Activated CD4-positive, alpha-beta T cell treated with anti-CD3 and anti-CD28 coated beads, Interleukin-2, amount 50 U/mL, for 16 hours (primary cell): ENCODE measurements at places on chromosomes 5 and 9.

DNA sequence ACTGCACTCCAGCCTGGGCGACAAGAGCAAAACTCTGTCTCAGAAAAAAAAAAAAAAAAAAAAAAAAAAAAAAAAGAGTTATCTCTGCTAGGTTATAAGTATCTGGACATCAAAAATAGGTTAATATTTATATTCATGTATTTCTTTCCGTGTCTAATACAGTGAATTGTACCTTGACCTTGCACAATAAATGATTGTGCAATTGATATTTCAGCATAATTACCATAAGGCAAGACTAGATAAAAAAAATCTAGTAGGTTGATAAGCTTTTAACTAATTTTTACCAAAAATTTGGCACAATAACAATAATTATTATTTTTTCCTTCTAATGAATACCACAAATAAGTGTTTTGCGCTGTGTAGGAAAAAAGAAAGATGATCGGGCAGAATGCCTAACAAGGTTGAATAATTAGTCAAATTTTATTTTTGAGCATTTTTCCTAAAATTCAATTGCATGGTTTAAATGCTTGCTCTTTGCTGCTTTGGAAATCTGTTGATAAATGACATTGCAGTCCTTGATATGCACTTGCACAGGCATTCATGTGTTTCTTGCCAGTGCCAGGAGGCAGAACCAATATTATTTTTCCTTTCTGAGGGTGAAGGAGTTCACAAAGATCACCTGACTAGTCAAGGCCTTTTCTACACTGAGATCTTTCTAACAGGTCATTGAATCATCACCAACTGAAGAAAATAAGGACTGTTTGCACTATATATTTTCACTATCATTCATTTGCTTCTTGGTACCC is 127.5 kb downstream of the ARRDC3 start:
- DNase-seq = no peak

- no peak for DNase-seq
These were observed 285.3 kb upstream of the FAM174A start for GRCh38 chr5:100249884-100250269.

DNA sequence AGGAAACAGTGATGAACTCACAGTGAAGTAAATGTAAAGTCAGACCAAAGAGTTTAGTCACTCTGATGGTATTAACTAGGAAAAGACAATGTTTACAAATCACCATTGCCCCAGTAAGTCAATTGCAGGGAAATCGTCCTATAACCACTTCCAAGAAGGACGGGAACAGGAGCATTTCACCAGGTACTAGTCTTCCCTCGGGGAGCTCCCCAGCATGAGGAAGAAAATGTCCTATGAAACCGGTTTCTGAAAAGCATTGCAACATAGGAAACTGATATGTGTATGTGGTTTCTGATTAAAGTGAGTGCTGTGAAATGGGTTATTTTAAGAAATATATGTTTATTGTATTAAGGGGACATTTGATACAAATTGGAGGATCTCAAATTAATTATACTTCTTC is 626.7 kb upstream of the ADAMTS16 start:
- DNase-seq = no peak

DNA sequence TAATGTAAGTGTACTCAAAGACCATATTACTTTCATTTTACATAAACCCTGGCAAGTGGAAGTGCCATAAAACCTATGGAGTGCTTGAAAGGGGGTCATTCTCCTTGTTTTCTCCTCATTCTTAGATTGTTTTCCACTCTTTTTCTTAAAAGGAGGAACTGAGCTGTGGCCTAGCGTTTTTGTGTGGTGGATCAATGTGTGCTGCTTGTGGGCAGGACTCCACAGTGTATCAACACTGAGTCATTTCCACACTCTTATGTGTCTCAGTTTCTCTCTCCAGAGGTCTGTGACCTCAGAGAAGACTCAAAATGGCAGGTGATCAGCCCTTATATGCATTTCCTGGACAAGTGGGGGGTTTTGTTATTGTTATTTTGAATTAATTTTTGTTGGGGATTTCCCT is 516.1 kb upstream of the CDH10 start:
- DNase-seq = no peak

- DNase-seq = no peak
These were observed 4.4 kb upstream of the MEF2C start for GRCh38 chr5:88887342-88887741.

GRCh38 chr9:36590231-36590630 is 17.5 kb downstream of the MELK start:
- DNase-seq = no peak

- no peak for DNase-seq
These were observed 37.5 kb upstream of the ZFYVE16 start for GRCh38 chr5:80370390-80370789.

DNA sequence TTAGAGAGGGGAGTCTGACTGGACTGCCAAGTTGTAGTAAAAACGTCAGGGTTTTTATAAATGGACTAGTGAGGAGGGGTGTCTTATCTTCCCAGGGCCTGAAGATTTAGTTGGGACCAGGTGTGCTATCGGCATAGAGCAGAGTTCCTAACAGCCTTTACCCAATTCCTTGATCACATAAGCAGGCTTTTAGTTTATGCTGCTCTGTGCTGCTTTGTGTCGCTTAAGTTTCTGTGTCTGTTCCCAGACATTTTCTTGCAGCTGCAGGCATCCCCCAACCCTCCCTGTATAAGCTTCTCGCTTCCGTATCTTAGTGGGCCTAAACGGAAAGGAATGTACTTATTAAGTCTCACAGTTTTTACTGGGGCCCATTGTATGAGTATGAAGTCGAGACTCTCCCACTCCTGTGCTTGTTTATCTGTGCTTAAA is 2.6 kb upstream of the SMC5 start:
- no peak for DNase-seq

GRCh38 chr5:144196612-144197011 is 25.9 kb downstream of the KCTD16 start:
- DNase-seq = no peak

- DNase-seq = no peak
These were observed 534 bp upstream of the SAPCD2 start for GRCh38 chr9:137070906-137071275.

- DNase-seq = peak; percentile 49
These were observed at the start of gene NRG2 for GRCh38 chr5:140042643-140043507. NRG2 (minus strand) TSS chr5:140043299.

- DNase-seq = no peak
These were observed 195.6 kb downstream of the KIAA0825 start for GRCh38 chr5:94422812-94423211.

DNA sequence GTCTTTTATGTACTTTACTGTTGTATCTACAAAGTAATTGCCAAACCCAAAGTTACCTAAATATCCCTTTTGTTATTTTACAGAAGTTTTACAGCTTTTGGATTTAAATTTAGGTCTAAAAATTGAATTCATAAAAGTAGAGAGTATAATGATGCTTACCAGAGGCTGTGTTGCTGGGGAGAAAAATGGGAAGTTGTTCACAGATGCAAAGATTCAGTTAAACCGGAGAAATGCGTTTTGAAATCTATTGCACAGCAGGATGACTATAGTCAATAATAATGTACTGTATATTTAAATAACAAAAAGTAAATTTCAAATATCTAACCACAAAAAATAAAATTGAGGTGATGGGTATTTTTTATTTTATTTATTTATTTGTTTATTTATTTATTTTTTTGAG is 2.6 kb upstream of the ANKRD18A start:
- DNase-seq = no peak

DNA sequence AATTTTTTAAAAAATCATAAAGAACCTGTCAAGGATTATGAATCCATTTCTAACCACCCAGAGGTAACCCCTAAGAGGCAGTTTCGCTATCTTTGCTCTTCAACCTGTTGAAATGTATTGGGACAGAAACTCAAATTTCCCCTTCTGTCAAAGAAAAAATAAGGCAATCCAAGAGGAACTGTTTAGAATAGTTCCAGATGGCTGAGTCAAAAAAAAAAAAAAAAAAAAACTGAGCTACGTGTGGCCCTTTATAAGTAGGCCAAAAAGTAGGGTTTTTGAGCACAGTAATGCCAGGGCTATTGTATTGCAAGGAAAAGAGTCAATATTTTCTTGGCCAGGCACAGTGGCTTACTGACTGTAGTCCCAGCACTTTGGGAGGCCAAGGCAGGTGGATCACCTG is 94.9 kb downstream of the RAD23B start:
- no peak for DNase-seq

DNA sequence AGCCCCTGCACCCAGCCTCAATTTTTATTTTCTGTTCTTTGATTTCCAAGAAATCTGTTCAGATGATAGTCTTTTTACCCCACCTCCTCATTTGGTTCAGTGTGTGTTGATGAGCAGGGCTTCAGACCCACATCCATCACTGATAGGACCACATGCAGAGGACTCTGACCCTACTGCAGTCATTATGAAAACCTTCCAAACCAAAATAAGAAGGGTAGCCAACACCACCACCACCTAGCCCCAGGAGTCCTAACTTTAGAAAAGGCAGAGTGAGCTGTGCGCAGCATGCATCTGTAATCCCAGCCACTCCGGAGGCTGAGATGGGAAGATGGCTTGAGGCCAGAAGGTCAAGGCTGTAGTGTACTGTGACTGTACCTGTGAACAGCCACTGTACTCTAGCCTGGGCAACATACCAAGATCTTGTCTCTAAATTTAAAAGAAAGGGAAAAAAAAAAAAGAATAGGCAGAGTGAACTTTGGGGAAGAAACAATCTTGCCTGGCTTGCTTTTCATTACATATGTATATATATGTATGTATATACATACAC is 13.0 kb downstream of the CDKN2AIPNL start:
- DNase-seq = no peak

DNA sequence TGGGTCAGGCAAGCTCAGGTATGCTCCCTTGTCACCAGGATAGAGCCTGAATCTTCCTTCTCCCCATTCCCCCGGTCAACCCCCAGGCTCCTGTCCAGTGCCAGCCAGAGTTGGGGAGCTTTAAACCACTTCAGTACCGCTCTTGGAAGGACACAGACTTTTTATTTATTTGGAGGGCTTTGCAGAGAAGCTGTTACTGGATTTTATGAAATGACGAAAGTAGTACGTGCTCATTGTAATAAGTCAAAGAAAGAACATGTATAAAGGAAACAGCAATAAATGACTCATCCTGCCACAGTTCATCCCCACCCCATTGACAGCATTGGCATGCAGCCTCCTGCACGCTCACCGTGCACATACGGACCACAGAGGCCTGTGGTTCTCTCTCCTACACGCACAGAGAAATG is 230.3 kb downstream of the AUH start:
- DNase-seq = peak; percentile 96

GRCh38 chr9:7907551-7908337 is 108.2 kb upstream of the DMAC1 start:
- DNase-seq = peak; percentile 1

- DNase-seq = no peak
These were observed 11.0 kb upstream of the DNAJA1 start for GRCh38 chr9:33013962-33014664.

DNA sequence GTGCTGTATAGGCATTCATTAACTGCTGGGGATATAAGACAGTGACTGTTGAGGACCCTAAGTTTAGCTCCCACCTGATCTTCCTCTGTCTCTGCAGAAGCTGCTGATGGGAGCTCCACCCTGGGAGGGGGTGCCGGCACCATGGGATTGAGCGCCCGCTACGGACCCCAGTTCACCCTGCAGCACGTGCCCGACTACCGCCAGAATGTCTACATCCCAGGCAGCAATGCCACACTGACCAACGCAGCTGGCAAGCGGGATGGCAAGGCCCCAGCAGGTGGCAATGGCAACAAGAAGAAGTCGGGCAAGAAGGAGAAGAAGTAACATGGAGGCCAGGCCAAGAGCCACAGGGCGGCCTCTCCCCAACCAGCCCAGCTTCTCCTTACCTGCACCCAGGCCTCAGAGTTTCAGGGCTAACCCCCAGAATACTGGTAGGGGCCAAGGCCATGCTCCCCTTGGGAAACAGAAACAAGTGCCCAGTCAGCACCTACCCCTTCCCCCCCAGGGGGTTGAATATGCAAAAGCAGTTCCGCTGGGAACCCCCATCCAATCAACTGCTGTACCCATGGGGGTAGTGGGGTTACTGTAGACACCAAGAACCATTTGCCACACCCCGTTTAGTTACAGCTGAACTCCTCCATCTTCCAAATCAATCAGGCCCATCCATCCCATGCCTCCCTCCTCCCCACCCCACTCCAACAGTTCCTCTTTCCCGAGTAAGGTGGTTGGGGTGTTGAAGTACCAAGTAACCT is 22.1 kb downstream of the PCDHGC5 start:
- no peak for DNase-seq

- no peak for DNase-seq
These were observed 4.3 kb downstream of the SH3GLB2 start for GRCh38 chr9:129023908-129024233.

DNA sequence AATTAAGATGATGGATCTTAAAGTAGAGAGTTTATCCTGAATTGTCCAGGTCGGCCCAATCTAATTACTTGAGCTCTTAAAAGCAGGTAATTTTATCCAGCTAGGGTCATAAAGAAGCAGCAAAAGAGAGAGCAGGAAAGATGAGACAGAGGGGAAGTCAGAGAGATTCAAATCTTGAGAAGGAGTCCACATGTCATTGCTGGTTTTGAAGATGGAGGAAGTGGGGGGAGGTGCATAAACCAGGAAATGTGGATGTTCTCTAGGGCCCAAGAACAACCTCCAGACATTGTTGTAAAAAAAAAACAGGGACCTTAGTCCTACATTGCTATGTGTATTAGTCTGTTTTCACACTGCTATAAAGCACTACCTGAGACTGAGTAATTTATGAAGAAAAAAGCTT is 66.4 kb downstream of the SLCO4C1 start:
- no peak for DNase-seq

DNA sequence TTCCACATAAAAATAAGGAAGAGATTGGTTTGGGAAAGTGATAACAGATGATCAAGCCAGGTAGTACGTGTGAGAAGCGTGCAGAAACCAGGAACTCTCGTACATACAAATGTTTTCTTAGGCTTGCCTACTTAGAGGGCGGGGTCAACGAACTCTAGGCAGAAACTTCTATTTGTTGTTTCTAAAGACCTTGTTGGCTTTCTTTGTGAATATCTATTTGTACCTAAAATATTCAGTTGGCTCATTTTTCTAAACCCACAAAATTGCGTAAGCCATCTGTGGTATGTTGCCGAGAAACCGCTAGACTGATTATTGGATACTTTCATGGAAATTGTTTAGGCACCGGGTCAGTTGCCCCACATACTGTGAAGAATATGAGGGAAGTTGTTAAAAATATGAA is 458.5 kb downstream of the MAT2B start:
- no peak for DNase-seq

GRCh38 chr9:95570646-95571045 is 53.9 kb upstream of the PTCH1 start:
- DNase-seq = no peak
